ENCODE measurements at places on chromosomes 3 and 15. TPM values are rescaled to one million over a fixed set of nuclear protein-coding genes. Genes with fewer than 3 reads are reported as not detected.

GOLGA6A gene
- 0.21 TPM for polyA plus RNA-seq

CHRNB4 gene
- polyA plus RNA-seq, result 3.3 TPM

TMEM40 gene
- polyA plus RNA-seq, result not detected

PLA2G4B gene
- 20.6 TPM for polyA plus RNA-seq

CHL1 gene
- 110 TPM for polyA plus RNA-seq

RHCG gene
- polyA plus RNA-seq, result 6.8 TPM
